ENCODE measurements at places on chromosomes 13 and 19. TPM values are rescaled to one million over a fixed set of nuclear protein-coding genes. Genes with fewer than 3 reads are reported as not detected.
A peak's percentile ranks its signal among the peaks of the same experiment; 100 is the strongest.

GRCh38 chr19:16343156-16343555 is 18.5 kb downstream of the KLF2 start:
- DNase-seq, result no peak

- no peak for DNase-seq
Observed at GRCh38 chr13:103203735-103204330, 137.6 kb upstream of the SLC10A2 start.

- DNase-seq, result no peak
Observed at GRCh38 chr19:50850738-50851137, 4.0 kb upstream of the KLK3 start.

DNA sequence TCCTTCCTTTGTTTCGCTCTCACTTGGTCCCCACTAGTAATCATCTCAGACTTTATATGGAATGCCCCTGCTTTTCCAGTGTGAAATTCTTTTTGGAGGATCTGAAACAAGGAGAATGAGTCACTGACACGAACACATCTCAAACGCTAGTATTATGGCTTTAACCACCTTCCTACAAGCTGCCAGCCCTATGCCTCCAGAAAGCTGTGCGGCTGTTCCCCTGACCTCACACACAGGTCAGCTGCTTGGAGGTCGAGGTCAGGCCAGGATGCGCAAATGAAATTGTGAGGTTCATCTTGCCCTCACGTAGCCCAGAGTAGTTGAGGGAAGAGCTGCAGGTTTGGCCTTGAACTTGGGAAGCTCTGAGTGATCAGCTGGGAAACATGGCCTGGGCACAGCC is 449.8 kb downstream of the FGF9 start:
- no peak for DNase-seq

- DNase-seq, result no peak
Observed at GRCh38 chr13:102310691-102311418, 91.0 kb downstream of the FGF14 start.

- peak; percentile 2 for DNase-seq
Observed at GRCh38 chr19:31586282-31586681, 237.0 kb upstream of the TSHZ3 start.

TNFRSF19 gene
- 6.3 TPM for total RNA-seq

DNA sequence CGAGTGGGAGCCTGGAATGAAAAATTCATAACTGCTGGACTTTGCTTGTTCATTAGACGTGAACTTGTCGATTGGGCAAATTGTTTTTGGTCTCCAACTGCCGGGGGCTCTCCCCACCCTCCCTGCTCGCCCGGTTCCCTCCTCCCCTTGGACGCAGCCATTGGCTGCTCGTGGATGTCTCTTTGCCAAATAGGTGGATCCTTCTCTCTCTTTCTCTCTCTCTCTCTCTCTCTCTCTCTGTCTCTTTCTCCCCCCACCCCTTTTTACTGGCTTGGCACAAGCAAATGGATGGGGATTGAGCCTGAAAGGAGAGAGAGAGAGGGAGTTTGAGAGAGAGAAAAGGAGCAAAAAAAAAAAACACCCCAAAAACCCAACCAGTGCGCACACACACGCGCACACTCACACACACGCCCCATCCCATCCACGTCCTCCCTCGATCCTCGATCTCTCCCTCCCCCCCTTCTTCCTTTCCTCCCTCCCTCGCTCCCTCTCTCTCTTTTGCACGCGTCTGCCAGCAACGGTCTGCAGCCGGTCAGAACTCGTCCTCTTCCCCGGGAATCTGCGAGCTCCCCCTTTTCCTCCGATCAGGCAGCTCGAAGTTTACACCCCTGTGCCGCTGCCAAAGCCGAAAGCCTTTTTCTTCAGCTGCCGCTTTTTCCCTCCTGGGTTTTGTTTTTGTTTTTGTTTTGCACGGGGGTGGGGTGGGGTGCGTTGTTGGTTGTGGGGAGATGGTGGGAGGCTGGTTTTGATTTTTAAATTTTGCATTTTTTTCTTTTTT is 27.8 kb downstream of the NFIX start:
- DNase-seq, result peak; percentile 94

DNA sequence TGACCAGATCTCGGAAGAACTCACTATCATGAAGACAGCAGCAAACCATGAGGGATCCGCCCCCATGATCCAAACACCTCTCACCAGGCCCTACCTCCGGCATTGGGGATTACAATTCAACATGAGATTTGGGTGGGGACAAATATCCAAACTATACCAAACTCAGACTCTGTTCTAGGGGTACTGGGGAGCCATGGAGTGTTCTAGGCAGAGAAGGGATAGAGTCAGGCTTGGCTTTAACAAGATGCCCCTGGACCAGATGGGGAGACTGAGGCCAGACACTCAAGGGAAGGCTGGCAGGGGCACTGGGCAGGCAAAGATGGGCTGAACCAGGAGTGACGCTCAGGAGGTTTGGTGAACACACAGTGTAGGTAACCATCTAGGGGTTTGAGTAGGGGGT is 11.9 kb upstream of the SCN1B start:
- DNase-seq, result no peak

- no peak for DNase-seq
Observed at GRCh38 chr13:110811771-110812120, 98.2 kb downstream of the ING1 start.

GRCh38 chr19:12117201-12117970 is 22.8 kb downstream of the ZNF20 start:
- DNase-seq, result no peak

DNA sequence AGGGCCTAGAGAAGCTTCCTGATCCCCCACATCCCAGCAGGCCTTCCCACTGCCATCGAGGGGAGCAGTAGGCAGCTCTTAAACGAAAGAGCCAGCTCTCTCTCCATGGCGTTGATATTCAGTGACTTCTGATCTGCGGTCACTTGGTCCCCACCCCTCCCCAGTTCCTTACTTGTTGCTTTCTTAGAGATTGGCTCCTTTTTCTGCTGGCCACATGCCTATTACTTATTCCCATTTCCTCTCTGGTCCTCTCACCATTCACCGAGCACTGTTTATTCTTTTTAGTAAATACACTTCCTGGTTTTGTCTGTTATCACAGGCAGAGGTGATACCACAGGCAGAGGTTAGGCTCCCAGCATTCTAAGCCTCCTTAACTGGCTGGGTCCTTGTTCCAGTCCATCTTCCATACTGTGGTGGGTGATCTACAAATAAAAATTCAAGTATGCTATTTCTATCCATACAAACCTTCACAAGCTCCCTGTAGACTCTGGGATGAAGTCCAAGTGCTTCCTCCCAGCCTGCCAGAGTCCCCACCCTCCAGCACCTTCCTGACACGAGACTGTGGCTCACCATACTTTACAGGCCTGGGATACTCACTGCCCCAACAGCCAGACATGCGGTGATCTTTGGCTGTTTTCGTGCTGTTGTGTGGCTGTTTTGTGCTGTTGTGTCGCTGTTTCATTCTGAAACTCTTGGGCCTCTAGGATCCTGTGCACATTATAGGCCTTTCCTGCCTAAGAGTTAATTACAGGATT is 315.9 kb downstream of the ATP8A2 start:
- DNase-seq, result no peak

GRCh38 chr19:42442833-42443232 is at the start of gene CXCL17:
Gene CXCL17, minus strand, starts transcription at chr19:42442946. Its CDS starts 114 bp downstream, at chr19:42442832.
- DNase-seq, result no peak

DNA sequence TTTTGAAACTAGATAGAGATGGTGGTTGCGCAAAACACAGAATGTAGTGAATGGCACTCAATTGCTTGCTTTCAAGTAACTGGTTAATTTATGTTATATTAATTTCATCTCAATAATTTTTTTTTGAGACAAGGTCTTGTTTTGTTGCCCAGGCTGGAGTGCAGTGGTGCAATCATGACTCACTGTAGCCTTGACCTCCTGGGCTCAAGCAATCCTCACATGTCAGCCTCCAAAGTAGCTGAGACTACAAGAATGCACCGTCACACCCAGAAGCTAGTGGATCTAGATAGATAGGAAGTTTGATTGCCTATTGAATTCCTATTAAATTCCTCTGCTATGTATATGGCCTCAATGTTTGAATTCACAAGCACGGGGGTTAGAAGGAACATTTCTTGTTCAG is 26.4 kb upstream of the ADGRE2 start:
- no peak for DNase-seq

SIGLEC10 gene
- not detected for total RNA-seq

FGF21 gene
- total RNA-seq, result not detected

- no peak for DNase-seq
Observed at GRCh38 chr19:10431254-10431942, 11.1 kb downstream of the PDE4A start.

GRCh38 chr19:54918499-54918898 is 12.6 kb downstream of the NCR1 start:
- DNase-seq, result no peak

HSD17B14 gene
- 5.6 TPM for total RNA-seq

CEACAM16 gene
- not detected for total RNA-seq

- DNase-seq, result no peak
Observed at GRCh38 chr13:97003071-97003470, 8.8 kb upstream of the OXGR1 start.

DNA sequence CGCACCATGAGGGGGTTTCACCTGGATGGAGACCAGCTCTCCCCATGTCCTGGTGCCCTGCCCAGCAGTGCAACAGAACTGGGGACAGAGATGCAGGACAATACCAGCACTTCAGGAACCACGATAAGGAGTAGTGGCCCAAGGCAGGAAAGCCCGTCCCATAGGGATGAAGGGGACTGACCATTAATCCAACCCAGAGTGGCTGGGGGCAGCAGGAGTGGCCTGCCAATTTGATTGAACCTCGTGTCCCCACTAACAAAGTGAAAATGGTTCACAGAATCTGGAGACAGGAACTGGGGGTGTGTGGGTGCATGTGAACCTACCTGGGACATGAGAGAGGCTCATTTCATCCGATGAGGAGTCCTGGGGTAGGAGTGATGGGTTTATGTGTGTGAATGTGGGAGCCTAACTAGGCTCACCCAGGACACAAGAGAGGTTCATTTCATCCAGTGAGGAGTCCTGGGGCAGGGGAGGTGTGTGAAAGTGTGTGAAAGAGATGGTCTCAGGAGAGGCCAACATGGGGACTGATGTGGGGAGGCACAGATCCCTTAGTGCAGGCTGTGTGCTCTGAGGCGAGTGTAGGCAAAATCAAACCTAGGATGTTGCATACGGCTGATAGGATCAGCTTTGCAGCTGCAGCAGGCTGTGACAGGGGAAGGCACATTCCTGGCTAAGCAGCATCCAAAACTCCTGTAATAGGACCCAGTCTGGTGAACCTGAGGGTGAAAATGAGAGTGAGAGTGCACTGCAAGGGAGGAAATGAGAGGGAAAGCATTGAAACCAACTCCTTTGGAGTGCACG is 98.2 kb downstream of the ZNF429 start:
- no peak for DNase-seq

SLC25A41 gene
- not detected for total RNA-seq

- no peak for DNase-seq
Observed at GRCh38 chr13:110597041-110597689, 18.2 kb upstream of the NAXD start.

GRCh38 chr13:51246418-51247277 is 24.4 kb downstream of the FAM124A start:
- DNase-seq, result no peak

SIGLEC7 gene
- total RNA-seq, result not detected

GRCh38 chr13:67137044-67137735 is 92.9 kb downstream of the PCDH9 start:
- no peak for DNase-seq

DNA sequence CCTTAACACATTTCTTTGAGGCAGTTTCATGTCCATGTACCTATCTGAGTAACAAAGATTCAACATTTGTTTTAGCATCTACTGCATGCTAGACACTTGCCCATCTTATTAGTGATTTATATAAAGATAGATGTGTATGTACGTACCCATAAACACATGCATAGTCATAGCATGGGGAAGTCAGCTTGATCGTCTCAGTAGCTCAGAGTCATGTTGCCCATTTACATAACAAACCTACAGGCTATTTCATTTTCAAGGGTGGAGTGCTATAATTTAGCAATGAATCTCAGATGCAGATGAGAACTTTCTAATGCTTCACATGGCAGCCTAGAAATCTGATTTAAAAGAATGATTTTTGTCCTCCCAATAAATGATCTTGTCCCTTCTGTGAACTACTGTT is 23.5 kb downstream of the FLT1 start:
- no peak for DNase-seq

CBLC gene
- not detected for total RNA-seq

GRCh38 chr13:71867131-71867814 is at the start of gene DACH1:
Gene DACH1, minus strand, starts transcription at chr13:71867204.
- DNase-seq, result peak; percentile 8

MCEMP1 gene
- not detected for total RNA-seq

GRCh38 chr19:53657778-53658177 is 26.0 kb downstream of the DPRX start:
- no peak for DNase-seq

DNA sequence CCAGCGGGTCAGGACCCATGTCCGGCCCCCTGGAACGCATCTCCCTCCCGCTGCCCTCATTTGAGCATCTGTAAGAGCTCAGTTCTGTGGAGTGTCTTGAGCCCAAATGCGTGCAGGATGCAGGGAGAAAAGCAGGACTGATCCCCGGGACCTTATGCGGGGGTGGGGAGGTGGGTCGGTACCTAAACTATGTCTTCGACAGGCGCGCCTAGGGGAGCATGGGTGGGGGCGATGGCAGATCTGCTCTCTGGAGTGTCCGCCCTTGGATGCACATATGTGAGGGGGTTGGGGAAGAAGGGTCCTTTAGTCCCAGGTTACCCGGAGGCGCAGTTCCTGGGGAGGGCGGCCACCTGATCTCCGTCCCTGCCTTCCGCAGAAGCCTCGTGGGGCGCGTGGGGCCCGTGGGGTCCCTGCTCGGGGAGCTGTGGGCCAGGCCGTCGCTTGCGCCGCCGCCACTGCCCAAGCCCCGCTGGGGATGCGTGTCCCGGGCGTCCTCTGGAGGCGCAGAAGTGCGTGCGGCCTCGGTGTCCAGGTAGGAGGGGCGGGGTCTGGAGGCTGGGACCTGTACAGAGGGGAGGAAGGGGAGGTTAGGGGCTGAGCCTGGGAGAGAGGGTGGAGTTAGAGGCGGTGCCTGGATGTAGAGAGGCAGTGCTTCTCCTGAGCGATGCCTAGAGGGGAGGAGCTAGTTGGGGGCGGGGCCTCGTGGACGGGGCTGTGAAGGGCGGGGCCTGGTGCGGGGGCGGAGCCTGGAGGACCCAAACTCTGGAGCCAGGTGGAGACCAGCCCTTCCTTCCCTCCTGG is 2.9 kb downstream of the CILP2 start:
- DNase-seq, result no peak

DNA sequence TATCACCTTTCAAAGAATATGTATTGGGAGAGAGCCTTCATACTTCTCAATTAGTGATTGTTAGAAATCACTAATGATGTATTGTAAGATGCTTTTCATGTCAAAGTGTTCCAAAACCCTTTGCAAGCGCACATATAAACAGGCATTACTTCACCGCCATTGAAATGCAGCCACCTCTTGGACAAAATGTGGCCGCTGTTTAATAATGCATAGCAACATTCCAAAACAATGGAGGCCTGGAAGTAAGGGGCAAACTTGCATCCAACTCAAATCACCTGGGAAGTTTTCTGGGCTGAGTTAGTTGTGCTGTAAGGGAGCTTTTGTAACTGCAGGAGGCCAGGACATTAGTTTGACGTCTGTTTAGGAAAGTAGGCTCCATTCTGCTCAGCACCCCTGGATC is 438.1 kb downstream of the FGF9 start:
- DNase-seq, result no peak

Data from HFFc6 (cell line).